ENCODE measurements at places on chromosomes 4 and X. TPM values are rescaled to one million over a fixed set of nuclear protein-coding genes. Genes with fewer than 3 reads are reported as not detected.

GRCh38 chr4:130705023-130705422, 1609.1 kb downstream of the C4orf33 start:
- DNase-seq: peak; percentile 7

DNA sequence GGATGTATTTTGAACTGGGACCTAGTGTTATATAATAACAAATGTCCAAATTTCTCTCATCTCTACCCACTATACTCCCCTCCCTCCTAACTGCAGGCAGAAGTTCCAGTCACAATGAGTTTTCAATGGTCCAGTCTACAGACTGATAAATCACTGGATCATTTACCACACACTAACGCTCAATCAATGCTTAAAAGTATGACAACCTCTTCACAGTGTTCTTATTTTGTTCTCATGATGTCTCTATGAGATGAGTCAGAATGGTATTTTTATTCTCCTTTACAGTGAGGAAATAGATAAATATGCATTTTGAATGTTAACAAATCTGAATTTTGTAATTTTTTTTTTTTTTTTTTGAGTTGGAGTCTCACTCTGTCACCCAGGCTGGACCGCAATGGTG, 83.7 kb upstream of the ETNPPL start:
- DNase-seq: no peak

- DNase-seq: no peak
Measured at GRCh38 chr4:15668566-15669435, 12.8 kb upstream of the FAM200B start.

PSAPL1 gene
- total RNA-seq: 0.15 TPM

GRCh38 chrX:130402208-130402684, 459 bp downstream of the RBMX2 start:
- DNase-seq: no peak

DNA sequence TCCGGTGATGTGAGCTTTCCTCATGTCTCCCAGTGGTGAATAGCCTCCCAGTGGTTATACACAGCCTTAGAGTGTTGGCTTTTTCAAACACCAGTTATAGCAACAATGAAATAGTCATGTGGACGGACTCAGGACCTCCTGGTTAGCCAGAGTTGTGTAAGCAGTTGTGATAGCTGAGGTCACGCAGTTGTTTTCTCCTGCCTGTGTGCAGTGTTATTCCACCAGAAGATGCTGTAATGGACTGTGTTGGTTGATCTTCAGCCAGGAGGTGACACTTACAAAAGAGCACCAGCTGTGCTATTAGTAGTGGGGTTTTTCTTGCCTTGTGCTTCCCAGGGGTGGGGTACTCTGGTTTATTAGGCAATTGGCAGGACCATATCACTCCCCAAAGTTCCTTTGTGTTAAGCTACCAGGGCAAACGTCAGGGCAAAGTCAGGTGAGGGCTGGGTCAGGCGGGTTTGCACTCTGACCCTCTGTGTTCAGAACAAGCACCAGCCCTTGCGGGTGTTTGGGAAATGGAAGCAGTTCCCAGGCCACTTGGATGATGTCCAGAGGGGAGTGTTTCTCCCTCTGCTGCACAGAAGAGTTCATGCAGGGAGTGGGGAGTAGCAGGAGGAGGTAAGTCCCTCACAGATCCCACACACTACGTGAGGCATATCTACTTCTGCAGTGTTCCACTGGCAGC, 252.6 kb downstream of the TMEM47 start:
- no peak for DNase-seq

DNA sequence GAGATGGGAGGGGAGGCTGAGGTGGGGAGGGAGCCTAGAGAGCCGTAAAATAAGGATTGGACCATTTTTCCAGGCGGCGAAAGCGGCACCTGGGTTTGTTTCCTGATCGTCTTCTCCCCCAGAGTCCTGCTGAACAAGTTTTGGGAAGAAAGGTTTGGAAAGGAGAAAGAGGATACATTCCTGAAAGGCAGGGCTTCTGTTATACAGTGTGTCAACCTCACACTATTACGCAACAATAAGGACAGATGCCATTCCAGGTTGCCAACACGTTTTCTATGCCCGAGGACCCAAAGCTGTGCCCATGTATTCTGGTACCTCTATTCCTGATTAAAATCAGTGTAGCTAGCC, 658 bp downstream of the SCOC start:
- peak; percentile 34 for DNase-seq
